ENCODE measurements at places on chromosomes 7 and 10. TPM values are rescaled to one million over a fixed set of nuclear protein-coding genes. Genes with fewer than 3 reads are reported as not detected.

The VSTM4 gene
- 0.23 TPM for polyA plus RNA-seq

The HMX3 gene
- not detected for polyA plus RNA-seq

The SFMBT2 gene
- polyA plus RNA-seq = 3.2 TPM

The RNF32 gene
- polyA plus RNA-seq = 3.7 TPM

The HABP2 gene
- not detected for polyA plus RNA-seq

Measured in sigmoid colon (tissue), 7 donors.